ENCODE measurements at places on chromosomes 16 and 17.

- peak; percentile 83 for DNase-seq
Measured at GRCh38 chr17:37047631-37048104, 98.9 kb downstream of the AATF start.

DNA sequence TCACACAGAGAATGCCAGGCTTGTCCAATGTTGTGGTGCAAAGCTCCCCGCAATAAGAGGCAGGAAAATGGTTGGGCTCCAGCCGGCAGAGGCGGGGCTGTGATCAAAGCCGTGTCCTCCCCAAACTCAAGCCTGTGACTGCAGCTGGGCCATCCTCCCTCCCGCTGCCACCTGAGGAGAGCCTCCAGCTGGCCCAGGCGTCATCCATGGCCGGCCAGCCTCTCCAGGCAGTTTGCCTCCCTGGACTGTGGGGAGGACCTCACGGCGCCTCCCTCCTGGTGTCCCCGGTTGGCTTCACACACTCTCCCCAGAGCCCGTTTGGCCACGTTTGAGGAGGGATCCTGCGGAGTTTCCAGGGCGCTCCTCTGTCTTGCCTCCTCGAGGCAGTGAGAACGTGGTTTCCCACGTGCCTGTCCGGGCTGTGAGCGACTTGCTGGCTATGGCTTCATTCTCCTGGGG lies 134.1 kb downstream of the IRF8 start:
- no peak for DNase-seq

GRCh38 chr17:29962656-29963055 lies 21.2 kb downstream of the EFCAB5 start:
- DNase-seq = no peak

DNA sequence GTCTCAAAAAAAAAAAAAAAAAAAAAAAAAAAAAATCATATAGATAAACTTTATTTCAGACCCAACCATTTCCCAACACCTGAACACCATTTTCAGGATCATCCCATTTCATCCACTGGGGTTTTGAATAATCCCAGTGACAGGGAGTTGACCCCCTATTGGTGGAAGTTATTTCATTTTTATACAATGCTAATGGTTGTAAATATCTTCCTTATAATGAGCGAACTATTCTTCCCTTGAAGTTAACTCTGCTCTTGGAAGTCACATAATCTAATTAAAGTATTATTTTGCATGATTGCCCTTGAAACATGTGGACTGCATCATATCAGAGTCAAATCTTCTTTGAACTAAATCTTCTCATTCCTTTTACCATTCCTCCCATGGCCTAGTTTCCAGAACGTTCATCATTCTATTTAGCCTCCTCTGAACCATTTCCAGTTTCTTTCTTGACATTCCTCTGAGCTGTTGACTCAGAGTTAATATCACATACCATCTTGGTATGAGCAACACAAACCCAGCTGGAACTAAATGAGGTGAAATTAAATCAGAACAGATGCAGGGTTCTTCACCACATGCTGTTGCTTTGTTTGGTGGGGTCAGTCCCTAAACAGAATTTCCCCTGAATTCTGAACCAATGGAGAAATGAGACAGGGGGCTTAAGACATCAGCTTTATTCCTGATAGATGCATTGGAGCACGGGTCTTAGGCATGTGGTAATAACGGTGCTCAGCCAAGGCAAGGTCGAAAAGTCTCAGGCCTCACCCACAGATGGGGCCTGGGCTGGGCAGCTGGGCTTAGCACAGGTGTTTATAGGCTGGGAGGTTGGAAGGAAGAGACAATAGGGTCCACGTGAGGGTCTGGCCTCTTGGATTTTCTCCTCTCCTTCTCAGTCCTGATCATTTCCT lies 8.9 kb downstream of the HSD17B2 start:
- peak; percentile 89 for DNase-seq

GRCh38 chr16:47873434-47873833 lies 282.4 kb downstream of the ABCC12 start:
- no peak for DNase-seq

Data from AG08395 (cell line).